ENCODE measurements at places on chromosomes 2 and 18.

DNA sequence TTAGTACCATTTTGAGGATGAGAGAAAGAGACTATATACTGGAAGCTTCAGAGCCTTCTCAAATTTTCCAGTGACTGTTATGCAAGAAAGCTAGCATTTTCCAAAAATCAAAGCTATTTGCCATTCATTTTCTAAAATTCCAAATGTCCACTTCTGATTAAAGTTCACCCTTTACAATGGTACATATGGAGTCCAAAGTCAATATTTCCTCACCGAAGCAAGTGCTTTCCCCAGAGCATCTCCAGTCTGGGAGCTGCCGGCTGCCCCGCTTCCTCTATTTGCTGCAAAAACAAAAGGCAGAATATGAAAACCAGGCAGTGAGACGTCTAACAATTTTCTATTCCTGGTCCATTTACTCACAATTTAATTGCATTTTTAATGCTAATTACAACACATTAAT is 302.0 kb upstream of the CCDC68 start:
- DNase-seq, result no peak

DNA sequence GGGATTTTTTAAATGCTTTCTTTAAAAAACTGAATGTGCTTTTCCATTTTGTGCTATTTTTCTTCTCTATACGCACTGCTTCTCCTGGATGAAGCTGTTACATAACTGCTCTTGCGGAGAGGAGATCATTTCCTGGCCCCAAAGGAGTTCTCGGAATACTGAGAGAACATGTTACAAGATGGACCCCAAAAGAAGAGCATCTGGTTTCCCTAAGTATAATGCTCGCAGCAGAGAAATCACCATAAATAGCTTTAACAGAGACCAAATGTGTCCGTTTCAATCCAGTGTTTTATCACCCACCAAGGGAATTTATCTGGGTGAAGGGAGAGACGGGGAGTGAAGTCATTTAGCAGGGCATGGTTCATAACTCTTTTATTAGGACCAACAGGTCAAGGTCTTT is 80.1 kb downstream of the RBM43 start:
- DNase-seq, result no peak

- no peak for DNase-seq
These were observed 256.5 kb downstream of the CELF4 start for GRCh38 chr18:37309059-37309458.

- no peak for DNase-seq
These were observed 182.8 kb upstream of the MEIS1 start for GRCh38 chr2:66252109-66252508.

- no peak for DNase-seq
These were observed 5.2 kb downstream of the SKOR2 start for GRCh38 chr18:47246027-47246971.

DNA sequence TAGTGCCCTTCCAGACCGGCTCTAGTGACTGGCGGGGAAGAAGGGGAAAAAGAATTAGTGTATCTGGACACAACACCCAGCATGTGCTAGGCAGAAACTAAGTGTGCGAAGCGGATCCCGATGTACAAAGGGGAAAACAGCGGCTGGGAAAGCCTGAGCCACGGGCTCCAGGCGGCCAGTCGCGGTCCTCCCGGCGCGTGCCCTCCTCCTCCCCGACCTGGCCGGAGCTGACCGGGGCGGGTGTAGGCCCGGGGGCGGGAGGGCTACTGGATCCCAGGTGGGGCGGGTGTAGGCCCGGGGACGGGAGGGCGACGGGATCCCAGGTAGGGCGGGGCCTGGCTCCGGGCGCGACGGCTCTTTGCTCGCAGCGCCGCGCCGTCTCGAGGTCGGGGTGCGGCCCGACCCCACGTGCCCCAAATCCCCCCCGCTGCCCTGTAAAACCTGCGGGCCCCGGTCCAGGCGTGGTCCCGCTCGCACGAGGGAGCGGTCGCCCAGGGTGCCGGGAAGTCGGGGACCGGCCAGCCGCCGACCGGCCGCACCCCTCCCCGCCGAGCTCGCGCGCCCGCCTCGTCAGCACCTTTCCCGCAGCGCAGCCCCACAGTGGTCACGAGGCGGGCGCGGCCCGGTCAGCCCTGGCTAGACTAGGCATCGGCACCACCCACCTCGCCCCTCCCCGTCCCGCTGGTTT is 48.8 kb downstream of the C2orf42 start:
- no peak for DNase-seq

- DNase-seq, result no peak
These were observed 204.6 kb upstream of the HDAC4 start for GRCh38 chr2:239605409-239605808.

GRCh38 chr2:226600184-226600583 is 199.4 kb downstream of the IRS1 start:
- no peak for DNase-seq

- no peak for DNase-seq
These were observed 247.3 kb downstream of the ZNF385B start for GRCh38 chr2:179614121-179614520.

DNA sequence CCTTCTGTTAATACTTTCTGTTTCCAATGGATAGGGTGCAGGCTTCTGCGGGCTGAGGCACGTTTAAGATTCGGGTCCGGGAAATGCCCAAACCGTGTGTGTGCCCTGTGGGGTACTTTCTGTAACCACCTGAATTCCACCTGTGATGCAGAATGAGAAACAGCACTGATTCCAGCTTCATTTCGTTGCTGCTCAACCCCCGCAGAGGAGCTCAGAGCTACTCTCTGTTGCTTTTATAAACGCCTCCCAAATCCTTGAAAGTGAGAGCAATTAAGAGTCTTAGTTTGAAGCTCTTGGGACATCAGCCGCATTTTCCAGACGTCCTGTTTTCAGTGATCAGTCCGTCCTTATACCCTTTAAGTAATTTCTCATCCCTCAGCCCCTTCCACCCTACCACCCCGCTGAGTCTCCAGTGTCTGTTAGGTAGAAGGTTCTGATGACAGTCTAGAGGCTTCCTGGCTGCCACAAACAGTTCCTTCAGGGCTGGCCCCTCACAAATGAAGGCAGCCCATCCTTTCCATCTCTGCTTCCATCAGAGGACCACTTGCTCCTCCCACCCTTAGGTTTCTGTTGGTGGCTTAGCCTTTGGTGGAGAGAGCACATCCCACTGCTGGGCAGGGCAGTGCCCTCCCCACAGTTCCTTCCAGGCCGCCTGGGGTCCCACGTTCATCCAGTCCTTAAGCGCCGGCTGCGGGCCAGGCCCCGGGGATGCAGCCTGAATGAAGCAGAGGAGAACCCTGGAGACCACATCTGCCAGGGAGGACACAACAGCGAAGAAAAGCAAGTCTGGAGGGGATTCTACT is 230.1 kb downstream of the SEPTIN10 start:
- DNase-seq, result no peak

GRCh38 chr2:12326449-12327190 is 390.1 kb upstream of the TRIB2 start:
- DNase-seq, result peak; percentile 25

- no peak for DNase-seq
These were observed 1.4 kb upstream of the KIF3C start for GRCh38 chr2:25983735-25984134.

GRCh38 chr2:240133401-240133800 is 2.7 kb downstream of the COPS9 start:
- no peak for DNase-seq

DNA sequence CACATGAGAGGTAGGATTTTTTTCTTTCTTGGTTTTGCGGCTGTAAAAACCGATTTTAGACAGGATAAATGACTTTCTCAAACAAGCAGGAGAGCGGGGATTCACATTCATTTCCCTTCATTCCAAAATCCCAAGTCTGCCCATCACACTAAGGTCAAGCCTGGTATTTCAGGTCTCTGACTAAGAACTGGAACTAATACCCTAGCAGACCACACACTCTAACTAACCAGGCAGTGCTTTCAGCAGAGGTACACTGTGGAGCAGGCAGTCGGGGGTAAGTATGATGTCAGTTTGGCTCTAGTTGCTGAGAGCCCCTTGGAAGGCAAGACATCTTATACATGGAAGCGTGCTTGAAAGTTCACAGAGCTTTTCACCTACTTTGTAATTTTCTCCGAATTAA is 128.1 kb upstream of the LHCGR start:
- no peak for DNase-seq

DNA sequence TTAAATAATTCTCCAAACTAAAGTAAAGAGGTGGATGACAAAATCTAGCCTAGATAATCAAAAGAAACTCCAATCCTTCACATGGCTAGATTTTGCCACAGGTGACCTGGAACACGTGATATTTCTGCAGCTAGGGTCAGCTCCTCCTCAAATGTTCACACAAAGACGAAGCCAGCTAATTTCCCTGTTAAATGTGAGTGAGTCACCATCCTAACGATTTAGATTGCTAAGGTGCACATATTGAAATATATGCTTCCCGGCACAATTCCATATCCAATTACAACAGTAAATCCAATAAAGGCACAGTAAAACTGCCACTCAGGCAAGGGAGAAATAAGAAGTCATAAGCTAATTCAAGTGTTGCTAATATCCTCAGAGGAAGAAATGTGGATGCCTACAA is 28.7 kb downstream of the IKZF2 start:
- no peak for DNase-seq

- DNase-seq, result no peak
These were observed 13.9 kb downstream of the MAL start for GRCh38 chr2:95039363-95039762.

GRCh38 chr2:21676676-21677075 is 552.9 kb downstream of the TDRD15 start:
- no peak for DNase-seq

GRCh38 chr18:28974504-28974903 is 797.6 kb upstream of the CDH2 start:
- no peak for DNase-seq

DNA sequence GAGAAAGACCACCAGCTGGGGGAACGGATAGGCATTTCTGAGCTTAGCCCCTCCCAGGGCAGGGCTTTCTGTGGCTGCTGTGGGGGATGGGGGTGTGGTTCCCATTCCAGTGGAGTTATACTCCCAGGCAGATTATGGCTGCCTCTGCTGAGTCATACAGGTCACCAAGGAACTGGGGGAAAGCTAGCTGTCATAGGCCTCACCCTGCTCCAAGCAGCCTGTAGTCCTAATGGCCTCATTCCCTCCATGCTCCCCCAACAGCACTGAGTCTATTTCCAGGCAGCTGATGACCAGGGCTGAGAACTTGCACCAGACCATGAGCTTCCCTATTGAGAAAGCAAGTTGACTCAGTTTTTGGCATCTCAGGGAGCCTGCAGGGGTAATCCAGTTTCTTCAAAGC is 87.1 kb downstream of the GPR39 start:
- no peak for DNase-seq

DNA sequence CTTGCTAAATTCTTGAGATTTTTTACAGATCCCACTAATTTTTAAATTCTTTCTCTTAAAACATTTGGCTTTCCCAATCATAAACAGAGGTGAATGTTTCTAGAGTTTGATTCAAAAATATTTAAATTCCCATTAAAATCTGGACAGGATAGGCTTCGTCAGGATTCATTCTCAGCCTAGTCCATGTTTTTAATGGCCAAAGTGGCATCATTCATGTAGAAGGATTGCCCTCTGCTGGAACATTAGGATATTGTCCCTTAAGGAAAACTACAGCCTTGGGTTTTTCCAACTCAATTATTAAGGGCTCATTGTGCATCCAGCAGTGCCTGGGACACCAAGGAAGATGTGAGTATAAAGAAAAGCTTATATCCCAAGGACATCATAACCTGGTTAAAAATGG is 71.7 kb downstream of the TPGS2 start:
- DNase-seq, result no peak

- DNase-seq, result no peak
These were observed 525.4 kb upstream of the SALL3 start for GRCh38 chr18:78454221-78454620.

DNA sequence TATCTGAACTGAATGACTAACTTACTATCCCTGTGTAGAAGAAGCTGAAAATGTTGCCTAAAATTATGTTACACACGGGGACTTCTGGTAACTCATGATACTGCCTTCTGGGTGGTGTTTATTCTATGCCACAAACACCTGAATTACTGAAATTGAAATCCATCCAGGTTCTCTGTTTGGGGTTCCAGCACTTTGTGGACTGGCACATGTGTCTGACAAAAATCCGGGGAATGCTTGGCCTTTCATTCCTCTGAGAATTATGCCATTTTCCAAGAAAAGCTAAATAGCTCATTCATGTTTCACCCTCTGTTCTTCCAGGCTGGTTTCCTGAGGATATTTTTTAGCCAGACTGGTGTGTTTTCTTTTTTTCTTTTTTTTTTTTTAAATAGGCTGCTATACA is 59.5 kb upstream of the POU3F3 start:
- DNase-seq, result no peak

DNA sequence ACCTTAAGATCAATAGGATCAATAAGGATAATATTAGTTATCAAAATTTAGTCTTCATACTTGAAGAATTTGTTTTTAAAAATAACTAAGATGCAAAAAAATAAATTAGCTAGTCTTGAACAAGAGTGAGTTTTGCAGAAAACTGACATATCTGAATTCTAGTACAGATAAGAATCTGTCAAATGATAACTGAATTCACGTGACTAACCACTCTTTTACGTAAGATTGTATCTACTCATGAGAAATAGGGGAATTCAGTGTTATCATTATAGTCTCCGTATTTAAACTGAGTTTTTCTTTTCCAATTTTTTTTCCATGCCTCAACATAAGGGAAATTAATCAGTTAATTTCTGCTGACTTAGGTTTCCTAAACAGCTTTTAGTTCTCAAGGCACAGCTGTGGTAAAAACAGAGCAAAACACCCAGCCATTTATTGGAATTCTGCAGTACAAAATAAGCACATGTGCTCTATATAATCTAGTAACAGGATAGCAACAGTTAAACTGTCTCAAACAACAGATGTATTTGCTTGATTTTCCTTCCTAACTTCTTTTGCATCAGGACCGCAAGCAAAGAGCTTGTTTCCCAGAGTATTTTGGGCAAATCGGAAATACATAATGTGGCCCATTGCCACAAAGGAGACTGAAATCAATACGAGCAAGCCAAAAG is 19.1 kb downstream of the SLC40A1 start:
- no peak for DNase-seq

DNA sequence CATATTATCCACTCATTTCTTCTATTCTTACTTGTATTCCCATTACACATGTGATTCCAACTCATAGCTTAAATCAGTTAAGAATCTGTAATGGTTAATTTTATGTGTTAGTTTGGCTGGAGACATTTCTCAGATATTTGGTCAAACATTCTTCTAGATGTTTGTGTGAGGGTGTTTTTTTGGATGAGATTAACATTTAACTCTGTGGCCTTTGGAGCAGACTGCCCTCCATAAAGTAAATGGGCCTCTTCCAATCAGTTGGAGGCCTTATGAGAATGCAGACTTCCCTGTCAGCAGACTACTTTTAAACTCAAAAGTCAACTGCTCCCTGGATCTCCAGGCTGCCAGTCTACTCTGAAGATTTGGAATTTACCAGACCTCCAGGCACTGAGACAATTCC is 976.8 kb upstream of the ACVR2A start:
- no peak for DNase-seq
